ENCODE measurements at places on chromosomes 16 and 17.
A peak's percentile ranks its signal among the peaks of the same experiment; 100 is the strongest.

GRCh38 chr16:84995663-84996062 is 15.7 kb downstream of the ZDHHC7 start:
- no peak for DNase-seq

- no peak for DNase-seq
Measured at GRCh38 chr17:45241328-45242028, 19.8 kb downstream of the FMNL1 start.

GRCh38 chr16:77569406-77569805 is 134.6 kb upstream of the ADAMTS18 start:
- DNase-seq, result no peak

DNA sequence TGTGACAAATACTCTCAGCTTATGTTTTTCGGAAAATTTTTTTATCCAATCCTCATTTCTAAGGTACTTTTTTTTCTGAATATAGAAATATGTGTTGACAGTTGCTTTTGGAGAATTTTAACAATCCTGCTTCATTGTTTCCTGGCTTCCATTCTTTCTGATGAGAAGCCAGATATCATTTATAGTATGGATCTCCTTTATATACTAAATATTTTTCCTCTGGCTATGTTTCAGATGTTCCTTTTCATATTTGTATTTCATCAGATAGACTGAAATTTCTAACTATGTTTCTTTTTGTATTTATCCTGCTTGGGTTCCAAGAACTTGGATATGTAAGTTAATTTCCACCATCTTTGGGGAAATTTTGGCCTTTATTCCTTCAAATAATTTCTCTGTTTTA is 138.9 kb upstream of the CDH11 start:
- no peak for DNase-seq

GRCh38 chr17:7688808-7689316 is 585 bp downstream of the WRAP53 start:
- DNase-seq, result no peak

DNA sequence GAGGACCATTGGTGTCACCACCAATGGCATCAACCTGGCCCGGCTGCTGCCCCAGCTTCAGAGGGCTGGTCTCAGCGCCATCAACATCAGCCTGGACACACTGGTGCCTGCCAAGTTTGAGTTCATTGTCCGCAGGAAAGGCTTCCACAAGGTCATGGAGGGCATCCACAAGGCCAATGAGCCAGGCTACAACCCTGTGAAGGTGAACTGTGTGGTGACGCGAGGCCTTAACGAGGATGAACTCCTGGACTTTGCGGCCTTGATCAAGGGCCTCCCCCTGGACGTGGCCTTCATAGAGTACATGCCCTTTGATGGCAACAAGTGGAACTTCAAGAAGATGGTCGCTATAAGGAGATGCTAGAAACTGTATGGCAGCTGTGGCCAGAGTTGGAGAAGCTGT is 111.9 kb upstream of the SIAH1 start:
- no peak for DNase-seq

DNA sequence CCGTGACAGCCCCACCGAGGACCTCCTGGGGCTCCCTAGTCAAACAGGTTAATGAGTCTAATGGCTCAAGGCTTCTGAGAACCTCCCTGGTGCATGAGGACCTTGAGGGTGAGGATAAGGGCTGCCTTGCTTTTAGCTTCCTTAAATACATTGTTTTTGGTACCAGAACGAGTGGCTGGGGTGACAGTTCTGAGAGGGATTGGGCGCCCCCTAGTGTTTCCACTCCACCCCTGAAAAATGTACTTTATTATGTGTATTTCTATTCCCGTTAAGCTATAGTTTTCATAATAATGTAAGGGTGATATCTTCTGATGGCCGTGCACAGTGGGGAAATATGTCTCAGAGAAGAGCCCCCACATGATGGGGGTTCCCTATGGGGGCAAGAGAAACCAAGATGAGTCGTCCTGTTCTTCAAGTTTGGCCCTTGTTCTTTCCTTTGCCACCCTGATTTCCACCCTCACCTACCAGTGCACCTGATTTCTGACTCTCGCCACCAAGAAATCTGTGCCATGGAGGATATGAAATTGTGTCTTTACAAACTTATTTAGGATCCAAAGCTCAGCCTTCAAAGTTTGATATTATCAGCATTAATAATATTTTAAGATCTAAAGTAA is 14.5 kb upstream of the VWA3A start:
- peak; percentile 24 for DNase-seq

DNA sequence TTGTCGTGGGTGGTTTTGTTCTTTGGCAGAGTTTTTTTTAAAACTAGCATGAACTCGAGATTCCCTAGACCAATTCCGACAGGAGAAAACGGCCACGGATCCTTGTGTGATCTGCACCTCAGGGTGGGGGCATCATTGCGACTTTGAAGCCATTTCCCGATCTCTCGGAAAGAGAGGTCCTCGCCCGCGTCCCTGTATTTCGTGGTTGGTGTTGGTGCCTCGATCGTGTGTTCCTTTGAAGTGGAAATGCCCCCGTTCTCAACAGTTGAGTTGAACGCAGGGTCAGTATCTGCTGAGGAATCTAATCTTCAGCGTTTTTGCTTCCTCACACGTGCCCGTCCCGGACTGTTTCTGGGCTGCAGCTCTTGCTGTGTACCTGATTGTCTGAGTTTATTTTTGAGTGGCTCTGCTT is 1.1 kb downstream of the CRAMP1 start:
- no peak for DNase-seq

DNA sequence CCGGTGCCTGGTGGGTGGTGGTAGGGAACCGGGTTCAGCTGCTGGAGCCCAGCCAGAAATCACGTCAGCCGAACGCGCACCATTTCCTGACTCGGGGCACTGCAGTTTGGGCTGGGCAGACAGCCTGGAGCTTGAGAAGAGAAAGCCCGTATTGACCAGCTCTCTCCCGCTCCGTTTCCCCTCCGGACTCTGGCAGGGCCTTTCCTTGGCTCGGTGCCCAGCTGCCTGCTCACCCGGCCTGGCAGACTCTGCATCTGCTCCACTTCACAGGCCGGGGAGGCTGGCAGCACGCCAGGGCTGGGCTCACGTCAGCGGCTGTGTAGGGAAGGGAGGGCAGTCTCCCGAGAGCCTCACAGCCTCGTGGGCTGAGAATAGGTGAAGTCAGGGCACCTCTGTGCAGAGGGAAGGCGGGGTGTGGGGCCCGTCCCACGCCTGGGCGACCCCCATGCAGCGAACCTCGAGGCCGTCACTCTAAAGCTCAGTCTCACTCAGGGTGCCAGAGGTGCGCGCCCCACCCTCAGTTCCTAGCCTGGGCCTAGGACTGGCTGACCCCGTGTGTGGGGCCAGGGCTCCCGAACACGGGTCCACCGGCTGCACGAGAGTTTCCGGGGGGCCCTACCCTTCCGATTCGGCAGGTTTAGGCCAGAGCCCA is 59.1 kb downstream of the OR1D5 start:
- DNase-seq, result peak; percentile 92

DNA sequence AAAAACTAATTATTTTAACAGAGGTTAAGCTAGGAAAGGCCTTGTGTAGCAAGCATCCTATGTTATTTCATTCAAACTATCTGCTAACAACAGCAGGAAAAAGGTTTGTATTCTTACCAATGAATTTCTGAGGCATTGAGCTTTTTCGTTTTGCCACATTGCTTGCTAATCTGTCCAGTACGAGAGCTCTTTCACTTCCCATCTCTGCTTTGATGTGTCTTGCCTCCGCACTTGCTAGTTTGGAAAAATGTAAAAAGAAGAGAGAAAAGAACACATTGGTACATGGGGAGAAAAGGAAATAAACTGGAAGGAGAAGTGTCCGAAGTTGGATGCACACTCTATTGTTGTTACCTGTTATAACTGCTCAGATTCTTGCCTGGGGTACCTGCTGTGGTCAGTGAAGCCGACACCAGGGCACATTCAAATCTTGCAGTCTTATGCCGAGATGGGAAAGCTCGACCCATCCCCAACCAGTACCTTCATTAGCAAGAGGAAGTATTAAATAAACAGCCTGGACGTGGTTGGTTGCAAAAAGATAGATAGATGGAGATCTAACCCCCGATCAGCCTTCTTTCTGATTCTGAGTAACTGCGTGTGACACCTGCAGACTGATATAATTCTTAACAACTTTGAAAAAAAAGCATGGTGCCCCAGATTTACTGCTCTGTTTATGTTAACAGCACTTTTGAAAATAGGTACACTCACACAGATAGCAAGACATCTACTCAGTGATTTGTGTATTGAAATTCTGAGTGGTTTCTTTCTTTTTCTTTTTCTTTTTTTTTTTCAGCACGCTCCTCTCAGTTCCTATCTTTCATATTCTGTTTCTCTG is 40.0 kb downstream of the GRB7 start:
- no peak for DNase-seq

DNA sequence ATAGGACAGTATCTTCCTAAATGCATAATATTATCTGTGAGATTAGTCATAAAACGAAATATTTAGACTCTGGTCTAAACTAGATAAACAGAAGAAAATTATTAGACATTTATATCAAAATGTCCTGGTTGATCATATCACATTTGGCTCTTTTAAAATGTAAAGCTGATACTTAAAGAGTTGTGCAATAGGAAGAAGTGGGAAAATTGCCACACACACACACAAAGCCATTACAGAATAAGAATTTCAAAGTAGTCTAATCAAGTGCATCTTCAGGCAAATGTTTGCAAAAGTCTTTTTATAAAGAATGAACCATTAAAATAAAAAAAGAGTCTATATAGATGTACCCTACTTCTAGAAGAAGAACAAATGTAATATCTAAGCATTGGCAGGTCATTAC is 301.7 kb downstream of the KIF2B start:
- no peak for DNase-seq

DNA sequence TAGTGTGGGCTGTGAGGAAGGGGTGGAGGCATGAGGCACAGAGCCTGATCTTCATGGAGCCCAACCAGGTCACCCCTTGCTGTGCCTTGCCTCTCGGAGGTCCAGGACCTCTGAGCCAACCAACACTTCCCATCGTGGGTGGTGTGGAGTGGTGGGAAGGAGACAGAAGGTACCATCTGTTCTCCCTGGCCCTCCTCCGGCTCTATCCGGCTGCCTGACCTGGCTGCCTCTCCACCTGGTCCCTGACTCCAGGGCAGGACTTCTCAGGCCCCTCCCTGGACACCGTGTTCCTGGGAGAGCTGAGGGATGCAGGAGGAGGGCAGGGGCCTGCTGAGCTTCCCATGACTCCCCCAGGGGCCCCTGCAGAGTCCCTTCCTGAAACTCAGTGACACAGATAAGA is 3.9 kb downstream of the PDK2 start:
- no peak for DNase-seq

DNA sequence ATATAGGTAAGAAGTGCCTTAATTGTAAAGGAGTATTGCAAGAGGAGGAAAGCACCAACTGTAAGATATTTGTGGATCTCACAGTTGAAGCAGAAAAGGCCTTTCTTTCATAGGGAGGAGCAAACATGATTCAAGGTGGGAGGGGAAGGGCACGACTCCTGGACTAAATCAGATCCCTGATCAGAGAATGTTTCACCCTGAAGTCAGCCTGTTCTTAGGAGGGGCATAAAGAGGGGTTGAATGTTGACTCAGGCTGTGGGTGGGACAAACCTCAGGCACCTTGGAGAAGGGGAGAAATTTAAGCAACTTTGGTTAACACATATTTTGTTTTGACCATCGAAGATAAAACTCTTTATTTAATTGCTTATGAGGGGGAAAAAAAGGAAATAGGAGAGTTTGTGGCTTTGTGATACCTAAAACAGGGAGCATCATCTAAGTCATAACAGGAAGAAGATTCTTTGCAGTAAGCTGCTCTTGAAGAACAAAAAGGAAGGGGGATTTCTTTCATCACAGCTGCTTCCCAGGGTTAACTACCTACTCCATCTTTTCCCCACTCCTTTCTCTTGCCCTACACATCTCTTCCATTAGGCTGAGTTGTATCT is 158.6 kb upstream of the ZNF267 start:
- no peak for DNase-seq

GRCh38 chr17:64484380-64484779 is 12.5 kb downstream of the POLG2 start:
- no peak for DNase-seq

DNA sequence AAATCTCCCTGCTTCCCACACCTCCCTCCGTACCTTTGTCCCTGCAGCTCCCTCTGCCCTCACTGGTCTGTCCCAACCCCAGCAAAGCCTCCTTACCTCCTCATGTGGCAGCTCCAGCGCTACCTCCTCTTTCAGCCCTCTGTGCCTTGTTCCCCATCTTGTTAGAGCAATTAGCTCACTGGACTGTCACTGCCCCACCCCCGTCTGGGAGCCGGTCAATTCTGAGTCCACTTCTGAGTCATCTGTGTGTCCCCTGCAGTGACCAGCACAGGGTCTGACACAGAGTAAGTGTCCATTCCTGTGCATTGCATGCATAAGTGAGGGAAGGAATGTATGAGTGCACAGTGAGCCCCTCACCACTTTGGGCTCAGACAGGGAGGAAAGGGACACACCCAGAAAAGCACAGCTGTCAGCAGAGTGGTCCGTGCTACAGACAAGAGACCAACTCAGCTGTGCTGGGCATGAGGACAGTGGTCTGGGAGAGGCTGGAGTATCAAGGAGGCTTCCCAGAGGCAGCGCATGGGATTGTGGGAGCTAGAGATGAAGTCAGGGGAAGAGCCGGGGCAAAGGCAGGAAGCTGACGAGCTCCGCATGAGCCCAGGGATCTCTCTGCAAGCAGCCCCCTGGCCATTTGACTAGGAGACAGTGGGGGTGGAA is 45.9 kb downstream of the PITPNM3 start:
- DNase-seq, result no peak

DNA sequence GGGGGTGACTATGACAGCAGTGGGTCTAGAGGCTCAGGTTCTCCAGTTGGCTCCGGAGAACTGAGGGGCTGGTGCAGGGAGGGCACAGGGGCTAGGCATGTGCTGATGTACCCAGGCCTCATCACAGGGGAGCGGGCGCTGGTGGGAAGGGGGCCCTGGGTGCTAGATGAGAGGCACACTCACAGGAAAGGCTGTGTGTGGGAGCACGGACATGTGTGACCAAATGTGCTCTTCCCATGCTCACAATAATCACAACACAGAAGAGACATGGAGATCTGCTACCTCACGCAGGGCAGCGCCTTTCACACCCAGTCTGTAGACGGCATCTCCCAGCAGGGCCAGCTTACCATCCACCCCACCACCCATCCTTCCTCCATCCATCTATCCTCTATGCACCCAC is 17.4 kb upstream of the RASD1 start:
- no peak for DNase-seq

DNA sequence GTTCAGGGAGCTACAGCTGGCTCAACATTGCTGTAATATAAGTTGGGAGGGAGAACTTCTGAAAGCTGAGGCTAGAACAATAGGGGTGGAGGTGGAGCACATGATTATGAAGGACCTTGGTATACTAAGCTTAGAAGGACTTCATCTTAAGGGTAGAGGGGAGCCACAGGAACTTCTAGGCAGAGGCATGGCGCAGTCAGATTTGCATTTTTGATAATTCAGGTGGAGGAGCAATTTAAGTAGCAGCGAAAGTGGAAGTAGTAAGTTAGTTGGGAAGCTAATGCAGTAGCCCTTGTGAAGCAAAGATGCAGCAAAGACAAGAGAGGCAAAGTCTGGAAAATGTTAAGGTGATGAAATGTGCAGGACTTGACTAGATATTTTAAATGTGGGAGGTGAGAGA is 144.1 kb downstream of the SPECC1 start:
- DNase-seq, result no peak

Data from HS-27A (cell line).